ENCODE measurements at places on chromosomes 7 and 10.

GRCh38 chr10:96636551-96636950 is 49.7 kb upstream of the TM9SF3 start:
- DNase-seq, result no peak

- no peak for DNase-seq
Observed at GRCh38 chr7:12769444-12769843, 82.0 kb downstream of the ARL4A start.

DNA sequence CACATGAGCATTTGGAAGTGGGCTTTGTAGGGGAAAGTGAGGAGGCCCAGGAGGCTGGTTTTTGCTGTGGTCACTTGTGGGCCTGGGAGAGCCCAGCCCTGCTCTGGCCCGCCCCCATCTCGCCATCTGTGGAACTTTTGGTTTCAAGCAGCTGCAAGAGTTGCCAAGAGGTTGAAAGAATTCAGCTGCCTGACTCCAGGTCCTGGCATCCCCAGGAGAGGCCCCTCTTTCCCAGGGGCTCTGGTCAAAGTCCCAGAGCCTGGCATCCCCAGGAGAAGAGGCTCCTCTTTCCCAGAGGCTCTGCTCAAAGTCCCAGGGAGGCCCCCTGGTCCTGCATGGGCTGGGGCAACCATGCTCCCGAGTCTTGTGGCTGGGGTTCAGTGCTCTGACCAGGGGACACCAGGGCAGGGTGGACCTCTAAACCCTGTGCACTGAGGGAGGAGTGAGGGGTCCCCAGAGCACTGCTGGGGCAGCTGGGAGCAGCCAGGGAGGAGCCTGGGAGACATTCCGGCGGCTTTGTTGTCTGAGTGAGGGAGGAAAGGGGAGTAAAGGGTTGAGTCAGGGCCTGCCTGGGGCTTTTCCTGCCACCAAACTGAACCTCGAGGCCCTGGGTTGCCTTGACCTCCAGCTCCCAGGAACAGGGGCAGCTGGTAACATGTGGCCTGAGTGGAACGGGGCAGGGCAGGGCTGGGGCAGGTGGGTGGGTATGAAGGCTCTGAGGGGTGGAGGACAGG is 27.7 kb upstream of the CSGALNACT2 start:
- DNase-seq, result no peak

DNA sequence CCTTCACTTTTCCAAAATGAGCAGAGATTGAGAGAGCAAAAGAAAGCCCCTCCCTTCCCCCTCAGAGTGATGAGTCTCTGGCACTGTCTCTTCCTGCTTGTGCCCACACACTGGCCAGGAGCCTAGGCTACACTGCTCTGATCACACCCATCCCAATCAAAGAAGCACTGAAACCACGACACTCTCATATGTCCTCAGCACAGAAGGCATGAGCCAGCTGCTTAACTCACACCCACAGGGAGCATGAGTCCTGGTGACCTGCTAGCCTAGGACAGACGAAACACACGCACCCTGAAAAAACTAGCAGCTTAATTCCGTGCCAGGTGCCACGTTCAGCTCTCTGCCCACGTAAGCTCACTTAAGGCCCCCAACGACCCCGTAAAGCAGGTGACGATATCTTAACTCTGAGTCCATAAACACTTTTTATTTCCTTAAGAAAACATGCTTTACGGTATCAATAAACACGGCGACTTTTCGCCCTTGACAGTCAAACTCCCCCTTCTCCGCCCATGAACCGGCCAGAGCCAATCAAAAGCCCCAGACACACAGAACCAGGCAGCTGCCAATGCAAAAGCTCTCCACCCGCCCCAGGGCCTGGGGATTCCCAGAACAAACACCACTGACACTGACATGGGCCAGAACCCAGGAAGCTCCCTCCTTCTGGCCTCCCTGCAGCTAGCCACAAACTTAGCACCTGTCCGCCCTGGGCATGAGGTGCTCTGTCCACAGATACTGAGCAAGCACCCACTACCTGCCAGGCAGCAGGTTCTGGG is 69.0 kb downstream of the TNRC18 start:
- no peak for DNase-seq

DNA sequence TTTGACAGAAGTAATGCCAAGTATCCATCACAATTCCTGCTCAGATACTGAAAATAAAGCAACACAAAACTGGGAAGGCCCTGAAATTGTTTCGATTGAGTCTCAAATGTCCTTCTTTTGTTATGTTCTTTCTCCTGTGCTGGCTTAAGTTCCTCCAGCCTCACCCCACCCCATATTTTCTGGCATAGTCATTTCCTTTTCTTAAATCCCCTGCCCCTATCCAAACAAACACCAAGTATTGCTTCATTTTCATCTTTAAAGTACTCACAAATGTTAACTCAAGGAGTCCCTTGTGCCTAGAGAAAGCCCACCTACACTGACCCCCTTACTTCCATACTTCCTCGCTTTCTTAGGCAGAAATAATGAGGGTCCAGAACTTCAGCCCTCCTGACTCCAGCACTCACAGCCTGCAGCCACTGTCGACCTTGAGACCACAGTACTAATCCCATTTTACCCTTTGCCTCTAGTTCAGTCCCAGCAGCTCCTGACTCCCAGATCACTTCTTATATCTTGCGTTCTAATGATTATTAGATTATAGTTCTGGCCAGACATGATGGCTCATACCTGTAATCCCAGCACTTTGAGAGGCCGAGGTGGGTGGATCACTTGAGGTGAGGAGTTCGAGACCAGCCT is 73.2 kb upstream of the ST8SIA6 start:
- no peak for DNase-seq

GRCh38 chr7:35513195-35513594 is 181.7 kb downstream of the HERPUD2 start:
- DNase-seq, result no peak

DNA sequence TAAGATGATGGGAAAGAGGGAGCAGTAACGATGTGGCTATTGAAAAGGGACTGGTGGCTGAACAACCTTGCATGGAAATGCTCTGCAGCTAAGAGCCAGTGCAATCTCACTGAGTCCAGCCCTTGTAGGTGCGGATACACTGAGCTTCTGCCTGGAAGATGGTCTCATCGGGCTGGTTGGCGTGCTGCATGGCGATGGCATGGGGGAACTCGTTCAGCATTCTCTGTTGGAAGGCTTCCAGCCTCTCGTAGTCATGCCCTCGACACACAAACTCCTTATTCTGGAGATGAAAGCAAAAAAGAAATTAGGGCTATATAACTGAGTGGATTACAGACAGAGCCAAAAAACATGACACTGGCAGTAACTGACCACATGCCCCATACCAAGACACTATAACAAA is 197.8 kb upstream of the IMMP2L start:
- no peak for DNase-seq

DNA sequence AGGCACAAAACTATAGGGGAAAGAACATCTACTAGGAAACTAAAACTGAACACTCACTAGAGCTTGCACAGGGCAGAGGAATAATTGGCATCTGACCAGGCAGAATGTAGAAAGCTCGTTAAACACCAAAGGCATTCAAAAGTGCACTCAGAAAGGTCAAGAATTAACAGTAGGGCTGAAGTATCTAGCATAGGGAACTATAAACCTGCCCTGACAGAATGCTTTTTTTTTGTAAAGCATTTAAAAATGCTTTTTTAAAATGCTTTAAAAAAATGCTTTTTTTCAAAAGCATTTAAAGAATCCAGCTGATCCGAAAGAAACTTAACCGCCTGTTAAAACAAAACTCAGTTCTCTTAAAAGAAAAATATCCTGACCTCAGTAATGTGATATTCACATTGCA is 74.6 kb upstream of the EGFR start:
- DNase-seq, result no peak

GRCh38 chr10:9824631-9825071 is 1193.0 kb upstream of the CELF2 start:
- DNase-seq, result no peak

- DNase-seq, result peak; percentile 41
Observed at GRCh38 chr7:158422196-158422886, 165.3 kb downstream of the PTPRN2 start.

GRCh38 chr7:11552676-11553296 is 279.2 kb downstream of the THSD7A start:
- DNase-seq, result no peak

GRCh38 chr7:47385536-47386125 is 196.3 kb downstream of the TNS3 start:
- DNase-seq, result no peak

- peak; percentile 83 for DNase-seq
Observed at GRCh38 chr7:1432411-1433082, 26.7 kb downstream of the MICALL2 start.

GRCh38 chr10:58574058-58574457 is 61.4 kb downstream of the BICC1 start:
- no peak for DNase-seq

DNA sequence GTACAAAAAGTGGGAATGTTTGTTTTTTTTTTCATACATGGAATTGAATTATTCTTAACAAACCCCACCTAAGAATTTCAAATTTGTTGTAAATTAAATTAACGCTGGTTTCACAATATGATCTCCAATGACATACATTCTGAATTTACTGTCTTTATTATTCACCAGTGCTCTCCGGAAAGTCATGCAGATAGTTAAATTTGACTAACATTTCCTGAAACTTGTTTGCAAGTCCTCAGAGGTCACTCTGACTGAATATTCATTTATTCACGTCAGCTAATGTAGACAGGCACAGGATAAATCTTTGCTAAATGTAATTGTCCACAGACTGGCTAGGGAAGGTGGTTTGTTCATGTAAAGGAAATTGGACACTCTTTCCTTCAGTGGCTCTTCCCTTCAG is 730.4 kb downstream of the PHTF2 start:
- no peak for DNase-seq

GRCh38 chr10:48523820-48524758 is 80.8 kb downstream of the ARHGAP22 start:
- DNase-seq, result peak; percentile 27

- DNase-seq, result no peak
Observed at GRCh38 chr10:131514454-131514853, 202.9 kb upstream of the TCERG1L start.

GRCh38 chr7:103447073-103447960 is 1.3 kb upstream of the SLC26A5 start:
- no peak for DNase-seq

GRCh38 chr7:52700349-52700748 is 335.1 kb upstream of the POM121L12 start:
- no peak for DNase-seq

DNA sequence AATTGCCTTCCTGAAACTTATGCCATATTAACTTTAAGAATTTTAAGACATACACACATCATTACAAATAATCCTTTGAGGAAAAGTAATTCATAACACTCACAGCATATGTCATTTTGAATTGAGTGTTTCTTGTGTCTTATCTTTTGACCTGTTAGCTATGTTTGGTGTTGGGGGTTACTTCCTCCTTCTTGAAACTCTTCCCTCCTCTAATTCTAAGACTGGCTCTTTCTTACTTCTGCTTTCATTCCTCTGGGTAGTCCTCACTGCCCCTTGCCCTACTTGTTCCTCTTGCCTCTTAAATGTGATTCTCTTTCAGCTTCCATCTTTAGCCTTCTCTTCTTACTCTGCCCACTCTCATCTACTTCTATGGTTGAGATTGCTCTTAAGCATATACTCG is 28.3 kb upstream of the PIP4K2A start:
- DNase-seq, result no peak

GRCh38 chr10:95820363-95820762 is 64.4 kb downstream of the ENTPD1 start:
- no peak for DNase-seq

- DNase-seq, result peak; percentile 48
Observed at GRCh38 chr7:44292876-44293560, 32.4 kb downstream of the CAMK2B start.

DNA sequence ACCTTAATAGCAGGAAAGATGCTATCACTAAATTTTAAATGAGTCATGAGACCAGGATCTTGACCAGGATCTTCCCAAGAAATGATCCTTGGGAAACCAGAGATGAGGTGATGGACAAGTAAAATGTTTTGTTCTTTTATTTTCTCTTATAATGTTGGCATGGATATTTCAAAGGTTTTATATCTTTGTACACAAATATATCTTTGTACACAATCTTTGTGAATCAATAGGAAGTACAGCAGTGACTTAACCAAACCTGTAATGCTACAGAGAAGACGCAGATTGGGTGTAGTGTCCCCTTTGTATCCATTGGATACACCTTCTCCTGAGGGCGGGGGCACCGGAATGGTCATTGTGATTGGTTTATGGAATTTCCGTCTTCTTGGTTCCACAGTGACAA is 180.1 kb upstream of the CCDC6 start:
- DNase-seq, result no peak

- DNase-seq, result no peak
Observed at GRCh38 chr10:118276204-118276603, 65.9 kb downstream of the FAM204A start.

DNA sequence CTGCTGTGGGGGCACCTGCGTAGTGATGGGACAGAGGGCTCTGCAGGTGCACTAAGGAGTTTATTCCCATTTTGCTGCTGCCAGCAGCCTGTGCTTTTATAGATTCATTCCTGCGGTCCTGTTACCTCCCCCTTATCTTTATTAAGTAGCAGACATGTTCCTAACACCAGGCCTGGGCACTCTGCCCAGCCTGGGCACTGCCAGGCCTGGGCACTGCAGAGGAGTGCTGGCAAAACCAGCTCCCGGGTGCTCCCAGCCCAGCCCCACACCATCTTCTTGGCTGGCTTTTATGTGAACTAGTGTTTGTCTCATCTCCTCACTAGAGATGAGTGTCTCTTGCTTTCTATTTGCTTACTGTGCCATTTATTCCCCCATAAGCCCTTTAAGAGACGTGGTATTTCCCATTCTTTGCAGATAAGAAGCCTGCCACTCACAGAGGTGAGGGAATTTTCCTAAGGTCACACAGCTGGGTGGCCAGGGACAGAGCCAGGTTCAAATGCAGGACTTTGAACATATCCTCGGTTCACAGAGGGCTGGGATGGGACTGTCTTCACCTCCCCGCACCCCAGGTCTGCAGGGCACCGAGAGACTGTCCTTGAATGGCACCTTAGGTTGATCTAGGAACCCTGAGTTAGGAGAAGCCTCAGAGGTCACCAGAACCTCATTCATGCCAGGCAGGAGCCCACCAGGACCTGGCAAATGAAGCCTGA is 14.6 kb upstream of the DRGX start:
- no peak for DNase-seq

DNA sequence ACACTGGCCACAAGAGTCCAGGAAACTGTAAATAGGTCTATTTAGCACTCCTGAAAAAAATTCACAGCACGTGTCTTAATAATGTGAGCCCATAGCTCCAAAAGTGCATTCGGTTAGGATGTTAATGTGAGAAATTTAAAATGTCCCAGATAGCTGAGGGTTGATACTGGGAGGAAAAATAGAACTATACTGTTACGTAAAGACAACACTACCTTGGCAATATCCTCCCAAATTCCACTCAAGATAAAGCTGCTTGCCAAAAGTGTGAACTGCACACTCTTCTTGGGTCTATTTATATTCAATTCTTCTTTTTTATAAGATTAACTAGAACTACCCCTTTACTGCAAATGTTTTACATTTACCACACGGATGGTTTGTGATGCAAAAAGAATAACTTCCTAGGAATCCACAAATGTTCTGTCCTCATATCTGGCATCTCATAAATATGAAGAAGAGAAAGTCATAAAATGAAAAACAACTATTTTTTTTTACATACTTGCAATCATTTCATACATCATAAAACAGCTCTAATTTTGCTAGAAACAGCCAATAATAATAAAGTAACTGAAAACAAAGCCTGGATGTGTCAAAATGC is 10.4 kb downstream of the RAB11FIP2 start:
- DNase-seq, result no peak

Measured in tibial artery (tissue), 4 donors.